Cortex of kidney (tissue), 1 donor: ENCODE measurements at places on chromosomes 6 and 20.

DNA sequence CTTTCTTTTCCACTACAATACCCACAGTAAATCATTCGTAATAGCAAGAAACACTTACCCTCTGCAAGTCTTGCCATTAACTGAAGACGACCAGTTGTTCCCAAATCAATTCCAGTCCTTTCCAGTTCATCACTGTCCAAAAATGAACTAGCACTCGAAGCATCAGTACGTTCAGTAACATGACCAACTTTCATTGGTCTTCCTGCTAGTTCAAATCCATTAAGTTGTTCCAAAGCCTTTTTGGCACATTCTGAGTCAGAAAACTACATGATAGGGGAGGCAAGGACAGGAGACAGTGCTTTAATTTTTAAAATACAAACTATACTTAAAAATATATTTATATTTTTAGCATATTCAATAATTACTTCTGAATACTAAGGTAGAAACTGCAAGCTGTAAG, 14.9 kb downstream of the ROMO1 start:
- DNase-seq: no peak

- no peak for DNase-seq
These were observed 503.2 kb downstream of the CDKAL1 start for GRCh38 chr6:21037453-21037852.

GRCh38 chr6:106549521-106549920, 79.8 kb downstream of the RTN4IP1 start:
- no peak for DNase-seq

- no peak for DNase-seq
These were observed 641 bp downstream of the ARFGEF2 start for GRCh38 chr20:48921883-48922820.

DNA sequence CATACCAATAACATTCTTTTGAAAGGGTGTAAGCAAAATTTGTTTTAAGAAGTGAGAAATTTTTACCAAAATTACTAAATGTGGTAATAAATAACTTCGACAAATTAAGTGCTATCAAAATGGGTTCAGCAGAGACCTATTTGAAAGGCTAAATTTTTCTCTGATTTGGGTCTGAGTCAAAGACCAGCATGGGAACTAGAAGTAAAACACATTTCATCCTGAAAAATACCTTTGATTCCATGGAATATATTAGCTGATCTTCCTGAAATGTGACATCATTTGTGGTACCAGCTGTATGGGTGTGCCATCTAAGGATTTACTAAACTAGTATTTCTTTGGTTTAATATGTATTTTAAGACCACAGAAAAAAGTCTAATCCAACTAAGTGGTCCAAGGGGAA, 63.6 kb downstream of the BLOC1S5 start:
- no peak for DNase-seq

- no peak for DNase-seq
These were observed 307.1 kb upstream of the PLN start for GRCh38 chr6:118240878-118241528.
